ENCODE measurements at places on chromosomes 16 and 17. TPM values are rescaled to one million over a fixed set of nuclear protein-coding genes. Genes with fewer than 3 reads are reported as not detected.

GRCh38 chr17:60602385-60602742, 2.4 kb downstream of the PPM1D start:
- H3K27me3 ChIP-seq = no peaks in the 10 kb centered on the region
- H3K36me3 ChIP-seq = no peaks in the 10 kb centered on the region
- H3K4me1 ChIP-seq = peaks cover 25% of the 10 kb centered on the region
- DNase-seq = no peak

GRCh38 chr17:30104575-30105339, 11.9 kb upstream of the NSRP1 start:
- no peaks in the 10 kb centered on the region for H3K27me3 ChIP-seq
- H3K4me3 ChIP-seq = peak overlapping the region; percentile 66
- H3K36me3 ChIP-seq = no peaks in the 10 kb centered on the region
- no peak overlapping the region for H3K27ac ChIP-seq
- no peaks in the 10 kb centered on the region for H3K4me1 ChIP-seq
- peak; percentile 38 for DNase-seq

GRCh38 chr16:54952195-54952594, 21.5 kb downstream of the IRX5 start:
- H3K27me3 ChIP-seq = no peaks in the 10 kb centered on the region
- H3K4me3 ChIP-seq = no peak overlapping the region
- DNase-seq = no peak
- no peaks in the 10 kb centered on the region for H3K4me1 ChIP-seq
- no peak overlapping the region for H3K27ac ChIP-seq

DNA sequence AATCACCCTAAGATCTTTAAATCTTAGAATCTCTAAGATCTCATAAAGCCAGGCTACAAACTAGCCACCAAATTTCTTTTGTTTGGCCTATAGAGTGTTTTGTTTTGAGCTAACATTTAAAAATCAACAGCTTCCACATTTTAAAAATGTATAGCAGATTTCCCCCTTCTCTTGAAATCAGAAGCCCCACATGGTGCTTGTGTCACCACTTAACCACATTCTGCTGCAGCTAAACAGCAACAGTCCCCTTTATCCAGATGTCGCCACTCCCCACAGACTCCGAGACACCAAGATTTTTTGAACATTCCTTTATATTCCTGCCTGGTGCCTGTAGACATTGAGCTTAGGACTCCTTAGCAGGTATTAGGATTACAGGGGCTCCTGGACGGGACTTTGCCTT, 16.0 kb downstream of the GUCY2D start:
- H3K4me3 ChIP-seq = no peak overlapping the region
- no peak overlapping the region for H3K27ac ChIP-seq
- no peaks in the 10 kb centered on the region for H3K36me3 ChIP-seq

- H3K27me3 ChIP-seq = no peaks in the 10 kb centered on the region
- DNase-seq = no peak
- no peak overlapping the region for H3K4me3 ChIP-seq
- H3K36me3 ChIP-seq = no peaks in the 10 kb centered on the region
- H3K27ac ChIP-seq = no peak overlapping the region
- H3K4me1 ChIP-seq = no peaks in the 10 kb centered on the region
These were observed 42.1 kb downstream of the TMEM114 start for GRCh38 chr16:8548166-8548565.

Gene ZSCAN10
- total RNA-seq = not detected
